T47D (cell line): ENCODE measurements at places on chromosomes 5 and 9.

DNA sequence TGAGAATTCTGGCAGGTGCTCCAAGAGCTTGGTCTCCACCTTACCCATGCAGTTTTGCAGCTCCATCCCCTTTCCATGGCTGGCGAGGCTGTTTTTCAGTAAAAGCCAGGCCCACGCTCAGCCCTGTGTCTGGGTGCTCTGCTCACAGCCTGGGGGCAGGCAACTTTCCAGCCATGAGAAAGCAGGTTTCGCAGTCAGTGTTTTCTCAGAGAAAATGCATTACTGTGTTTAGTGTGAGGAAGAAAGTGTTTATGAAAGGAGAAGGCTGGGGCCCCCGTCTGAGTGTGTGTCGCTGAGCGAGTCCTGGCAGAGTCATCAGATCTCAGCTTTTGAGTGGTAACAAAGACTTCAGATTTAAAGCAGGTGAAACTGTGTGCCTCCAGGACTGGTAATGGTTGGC, 248.1 kb downstream of the IRX1 start:
- DNase-seq, result no peak

- no peak for DNase-seq
These were observed 30.0 kb upstream of the GPR21 start for GRCh38 chr9:123003466-123003865.

GRCh38 chr5:136522217-136522956, 157.0 kb upstream of the TRPC7 start:
- no peak for DNase-seq

DNA sequence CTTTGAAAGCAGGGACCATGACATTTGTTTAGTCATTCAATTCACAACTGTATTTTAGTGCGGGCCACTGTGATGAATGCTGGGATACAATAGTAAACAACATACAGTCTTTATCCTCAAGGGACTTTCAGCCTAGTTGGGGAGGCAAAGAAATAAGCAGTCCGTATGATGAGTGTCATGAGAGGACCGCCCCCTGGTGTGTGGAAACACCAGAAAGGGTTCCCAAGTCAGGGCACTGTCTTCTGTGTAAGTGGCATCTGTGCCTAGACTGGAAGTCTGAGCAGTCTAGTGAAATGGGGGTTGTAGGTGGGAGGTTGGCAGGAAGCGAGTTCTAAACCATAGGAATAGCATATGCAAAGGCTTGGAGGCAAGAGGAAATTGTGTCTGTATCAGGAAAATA, 6.8 kb downstream of the C9orf43 start:
- no peak for DNase-seq

DNA sequence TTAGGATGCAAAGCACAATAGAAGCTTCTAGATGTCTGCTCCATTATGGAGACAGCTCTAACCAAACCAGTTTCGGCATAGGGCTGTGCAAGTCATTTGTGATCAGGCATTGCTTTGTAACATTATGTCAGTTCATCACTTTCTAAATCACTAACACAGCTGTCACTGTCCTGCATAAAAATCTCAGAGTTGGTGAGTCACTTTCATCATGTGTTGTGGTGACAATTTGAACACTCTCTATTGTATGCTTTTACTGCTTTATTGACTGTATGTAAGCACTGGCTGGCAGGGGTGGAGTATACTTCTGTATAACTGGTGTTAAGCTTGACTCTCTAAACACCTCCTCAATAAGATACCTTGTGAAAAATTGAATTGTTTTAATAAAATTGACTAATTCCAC, 77.9 kb downstream of the SLCO4C1 start:
- no peak for DNase-seq

GRCh38 chr5:40166802-40167201, 512.9 kb upstream of the PTGER4 start:
- DNase-seq, result no peak

DNA sequence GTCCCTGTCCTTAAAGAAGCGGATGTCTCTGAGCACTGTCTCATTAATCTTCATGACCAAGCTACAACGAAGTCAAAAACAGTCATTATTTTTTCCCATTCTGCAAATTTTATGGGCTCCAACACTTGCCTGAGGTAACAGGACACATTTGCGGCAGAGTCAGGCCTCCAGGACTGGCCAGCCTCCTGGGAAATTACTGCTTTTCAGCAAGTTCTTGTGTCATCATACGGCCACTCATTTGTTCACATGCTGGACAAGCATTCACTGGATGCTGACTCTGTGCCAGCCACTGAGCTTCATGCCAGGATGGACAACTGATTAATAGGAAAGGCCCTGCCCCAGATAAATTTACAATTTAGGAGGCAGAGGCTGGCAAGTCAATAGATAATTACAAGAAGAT, 305.7 kb downstream of the ACTL7B start:
- DNase-seq, result no peak

- no peak for DNase-seq
These were observed 79.6 kb downstream of the RAI14 start for GRCh38 chr5:34735491-34736426.

DNA sequence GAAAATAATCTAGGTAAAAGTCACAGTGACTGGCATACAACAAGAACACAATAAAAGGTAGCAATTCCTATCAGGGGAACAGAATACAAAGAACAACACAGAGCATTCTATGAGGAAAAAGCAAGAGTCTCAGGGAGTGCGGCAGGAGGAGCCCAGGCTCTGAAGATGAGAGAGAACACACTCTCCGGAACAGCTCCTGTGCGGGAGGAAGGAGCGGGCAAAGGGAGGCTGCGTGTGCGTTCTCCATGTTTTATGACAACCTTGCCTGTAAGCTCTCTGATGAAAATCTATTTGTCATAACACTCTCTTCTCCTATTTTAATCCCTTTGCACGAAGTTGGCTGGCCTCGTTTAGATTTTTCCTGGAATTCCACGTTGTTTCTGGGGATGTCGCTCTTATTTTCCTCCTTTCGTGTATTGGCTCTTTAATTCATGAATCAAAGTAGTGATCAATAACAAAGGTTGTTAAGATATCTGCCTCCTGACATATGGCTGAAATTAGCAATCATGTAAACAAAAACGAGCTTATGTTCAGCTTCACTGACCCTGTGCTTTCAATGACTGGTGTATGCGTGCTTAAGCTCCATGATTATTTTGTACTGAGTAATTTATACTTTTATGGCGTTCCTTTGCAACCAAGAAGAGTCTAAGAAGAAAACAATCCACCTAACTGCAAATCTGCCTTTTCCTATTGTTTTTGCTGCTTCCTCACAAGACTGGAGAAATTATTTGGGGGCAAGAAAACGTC, 109.5 kb downstream of the MYO10 start:
- no peak for DNase-seq

DNA sequence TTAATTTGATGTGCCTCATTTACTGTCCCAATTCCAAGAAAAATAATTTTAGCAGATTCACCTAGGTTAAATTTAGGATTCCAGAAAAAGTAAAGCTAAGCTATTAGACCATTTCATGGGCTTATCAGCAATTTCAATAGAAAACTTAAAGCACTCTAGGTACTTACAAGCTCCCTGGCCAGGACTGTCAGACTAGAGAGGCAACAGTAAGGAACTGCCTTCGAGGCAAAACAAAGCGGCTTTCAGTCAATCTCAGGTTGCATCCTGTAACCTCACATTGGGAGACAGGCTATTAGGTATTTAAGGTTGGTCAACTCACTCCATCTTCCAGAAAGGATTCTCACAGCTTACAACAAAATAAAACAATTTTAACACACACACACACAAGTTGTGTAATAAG, 48.7 kb upstream of the FSD1L start:
- DNase-seq, result peak; percentile 20

- DNase-seq, result peak; percentile 64
These were observed 18.8 kb upstream of the PTBP3 start for GRCh38 chr9:112352209-112352608.

- DNase-seq, result peak; percentile 92
These were observed 9.0 kb downstream of the RGS14 start for GRCh38 chr5:177366528-177367322.

- no peak for DNase-seq
These were observed 352.4 kb upstream of the ACTBL2 start for GRCh38 chr5:57834829-57835608.

- no peak for DNase-seq
These were observed 16.1 kb downstream of the FBP2 start for GRCh38 chr9:94577571-94577970.

GRCh38 chr5:98798371-98798770, 24.9 kb downstream of the RGMB start:
- DNase-seq, result no peak
